ENCODE measurements at places on chromosomes 12 and 14. TPM values are rescaled to one million over a fixed set of nuclear protein-coding genes. Genes with fewer than 3 reads are reported as not detected.

Gene GPHB5
- not detected for total RNA-seq

Gene KRT6C
- total RNA-seq, result not detected

Gene GARIN6
- total RNA-seq, result not detected

Gene PTPN6
- total RNA-seq, result 0.30 TPM

Gene GPATCH2L
- 60.9 TPM for total RNA-seq

Gene NKX2-1
- total RNA-seq, result not detected

Gene SLC38A4
- 0.56 TPM for total RNA-seq

Gene IGF1
- 0.39 TPM for total RNA-seq

Gene CCND2
- total RNA-seq, result 144 TPM

Gene ZC2HC1C
- total RNA-seq, result 0.69 TPM

Gene AGAP2
- 0.20 TPM for total RNA-seq

Gene MVK
- total RNA-seq, result 12.4 TPM
